ENCODE measurements at places on chromosomes 5 and 9.

DNA sequence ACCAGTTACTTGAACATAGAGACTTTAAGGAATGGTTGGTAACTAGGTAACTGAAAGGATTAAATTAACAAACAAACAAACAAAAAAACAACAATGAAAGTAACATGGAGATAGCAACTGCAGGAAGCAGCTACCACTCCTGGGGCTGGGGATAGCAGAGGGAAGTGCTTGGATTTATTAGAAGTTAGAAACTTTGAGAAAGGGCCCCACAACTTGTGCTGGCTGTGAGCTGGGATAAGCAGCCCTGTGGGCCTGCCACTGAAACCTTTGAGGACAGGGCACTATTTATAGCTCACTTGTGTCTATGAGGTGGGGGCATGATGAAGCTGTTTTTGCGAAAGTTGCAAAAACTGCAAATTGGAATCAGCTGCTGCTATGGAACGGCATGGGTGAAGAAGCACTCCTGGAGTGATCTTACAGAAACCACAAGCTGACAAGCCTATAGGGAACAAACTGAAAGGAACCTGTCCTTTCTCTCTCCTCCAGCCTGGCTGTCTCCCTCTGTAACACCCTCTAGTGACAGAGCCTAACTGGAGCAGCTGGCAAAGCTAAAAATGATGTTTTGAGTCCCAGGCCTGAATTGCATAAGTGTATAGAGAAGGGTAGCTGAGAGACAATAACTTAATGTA lies 91.4 kb upstream of the RANBP6 start:
- DNase-seq: peak; percentile 7

DNA sequence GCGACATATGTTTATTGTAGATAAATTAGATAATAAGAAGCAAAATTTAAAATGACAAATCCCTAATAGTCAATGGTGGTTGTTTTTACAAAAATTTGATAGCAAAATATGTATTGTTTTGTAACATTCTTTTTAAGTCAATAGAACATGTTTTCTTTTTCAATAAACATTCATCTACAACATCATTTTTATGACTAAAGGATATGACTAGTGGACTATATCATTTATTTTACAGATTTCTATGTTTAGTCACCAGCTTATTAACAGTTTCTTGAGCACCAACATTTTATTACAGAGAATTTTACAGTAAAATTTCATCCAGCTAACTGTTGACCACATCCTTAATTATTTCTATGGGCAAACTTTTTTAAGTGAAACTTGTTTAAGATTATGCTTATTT lies 114.7 kb upstream of the IL7R start:
- DNase-seq: no peak

- DNase-seq: no peak
Observed at GRCh38 chr9:111348821-111349271, 18.8 kb upstream of the OR2K2 start.

DNA sequence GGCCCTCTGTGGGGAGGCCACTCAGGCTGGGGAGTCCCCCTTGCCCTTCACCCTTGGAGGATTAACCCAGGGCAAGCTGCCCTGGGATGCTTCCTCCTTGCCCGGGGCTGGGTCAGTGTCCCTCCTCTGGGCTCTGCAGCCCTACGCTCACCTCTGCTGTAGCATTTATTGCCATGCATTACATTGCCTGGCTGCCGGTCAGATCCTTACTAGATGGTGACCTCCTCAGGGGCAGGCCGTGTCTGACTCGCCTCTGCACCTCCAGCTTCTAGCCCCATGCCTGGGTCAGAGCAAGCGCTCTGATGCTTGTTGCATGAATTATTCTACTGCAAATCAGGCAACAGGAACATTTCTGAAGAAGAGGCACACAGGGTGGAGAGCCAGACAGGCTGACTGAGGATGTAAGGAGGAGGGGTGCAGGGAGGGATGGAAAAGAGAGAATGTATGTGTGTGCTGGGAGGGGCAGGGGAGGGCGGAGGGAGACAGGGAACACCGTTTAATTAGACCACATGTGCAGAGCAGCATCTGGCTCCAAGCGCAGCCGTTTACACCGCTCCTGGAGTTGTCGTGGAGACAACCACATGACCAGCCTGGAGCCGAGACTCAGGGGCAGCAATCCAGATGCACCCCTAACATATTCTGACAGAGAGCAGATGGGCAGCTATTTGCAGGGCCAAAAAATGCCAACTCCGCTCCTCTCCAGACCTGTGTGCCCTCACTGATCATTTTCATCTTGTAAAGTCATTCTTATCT lies 117.0 kb downstream of the CRB2 start:
- DNase-seq: no peak

DNA sequence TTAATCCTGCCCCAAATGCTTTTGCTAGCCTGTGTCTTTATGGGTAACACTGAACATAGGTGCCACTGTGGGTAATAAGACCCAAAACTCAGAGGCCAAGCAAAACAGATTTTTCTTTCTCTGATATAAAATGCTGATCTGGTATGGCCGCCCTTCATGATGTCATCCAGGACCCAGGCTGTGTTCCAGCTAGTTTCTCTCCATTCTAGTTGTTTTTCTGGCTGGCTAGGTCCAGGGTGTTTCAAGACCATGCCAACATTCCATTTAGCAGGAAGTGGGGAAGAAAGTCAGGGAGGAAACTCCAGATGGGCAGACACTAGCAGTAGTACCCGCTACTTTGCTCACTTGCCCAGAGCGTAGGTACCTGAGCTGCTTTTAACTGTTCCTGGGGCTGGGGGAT lies 183.9 kb upstream of the OTULINL start:
- no peak for DNase-seq

DNA sequence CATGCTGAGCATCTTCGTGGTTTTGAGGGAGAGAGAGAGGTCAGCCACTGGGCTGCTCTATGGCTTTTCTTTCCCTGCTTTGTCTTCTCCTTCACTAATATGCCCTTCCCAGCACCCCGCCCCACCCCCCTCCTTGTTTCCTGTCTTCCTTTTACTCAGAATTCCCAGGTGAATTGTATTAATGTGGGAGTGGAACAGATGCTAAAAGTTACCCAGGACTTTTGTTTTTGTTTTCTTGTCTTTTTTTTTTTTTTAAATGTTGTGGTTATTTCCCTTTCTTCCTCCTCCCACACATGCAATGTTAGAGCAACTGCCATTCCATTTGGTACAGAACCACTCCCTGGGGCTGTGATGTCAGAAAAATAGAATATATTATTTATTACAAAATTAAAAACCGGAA lies 442.7 kb upstream of the CD180 start:
- DNase-seq: no peak

GRCh38 chr5:120730214-120730613 lies 266.1 kb downstream of the PRR16 start:
- no peak for DNase-seq

DNA sequence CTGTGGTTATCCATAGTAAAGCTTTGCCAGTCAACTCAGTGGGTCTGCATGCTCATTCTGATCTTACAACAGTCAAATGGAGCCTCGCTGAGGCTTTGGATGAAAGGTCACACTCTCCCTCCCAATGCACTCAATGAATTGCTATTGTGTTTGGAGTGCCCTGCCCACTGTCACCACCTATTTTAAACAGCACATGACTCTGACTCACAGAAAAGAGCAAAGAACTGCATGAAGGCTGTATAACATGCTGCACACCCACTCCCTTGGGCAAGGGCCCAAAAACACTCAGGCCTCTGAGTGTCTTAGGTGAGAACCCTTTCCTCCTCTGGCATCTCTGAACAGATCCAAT lies 118.7 kb upstream of the CCDC112 start:
- DNase-seq: no peak

DNA sequence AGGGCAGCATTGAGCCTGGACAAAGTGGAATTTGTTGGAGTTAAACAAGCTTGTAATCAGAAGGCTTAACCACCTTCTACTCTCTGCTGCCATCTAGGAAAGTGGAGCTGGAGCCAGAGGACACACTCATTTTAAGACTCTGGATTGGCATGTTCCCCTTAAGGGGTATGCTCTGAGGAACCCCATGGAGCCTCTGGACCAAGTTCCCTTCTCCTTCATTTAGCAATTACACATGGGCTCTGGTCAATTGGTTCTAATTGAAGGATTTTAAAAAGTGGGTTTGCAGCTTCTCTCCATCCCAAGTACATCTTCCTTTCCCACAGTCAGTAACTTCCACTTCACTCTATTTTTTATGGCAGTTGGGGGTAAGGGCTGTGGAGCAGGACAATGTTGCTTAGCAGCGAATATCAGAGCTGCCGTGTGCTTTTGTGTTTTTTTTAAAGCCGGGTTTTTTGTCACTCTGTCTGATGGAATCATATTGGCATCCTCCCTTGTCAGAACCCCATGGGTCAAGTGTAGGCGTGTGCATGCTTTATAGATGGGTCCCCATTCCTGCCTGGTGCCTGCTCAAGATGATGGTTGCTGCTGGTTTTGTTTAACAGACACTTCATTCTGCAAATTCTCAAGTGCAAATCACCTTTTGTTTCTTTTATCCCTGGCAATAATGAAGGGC lies 330.7 kb upstream of the ADAMTSL1 start:
- no peak for DNase-seq

- no peak for DNase-seq
Observed at GRCh38 chr5:102483736-102484135, 15.1 kb downstream of the SLCO6A1 start.

- DNase-seq: no peak
Observed at GRCh38 chr5:142779163-142779840, 9.1 kb downstream of the ARHGAP26 start.

DNA sequence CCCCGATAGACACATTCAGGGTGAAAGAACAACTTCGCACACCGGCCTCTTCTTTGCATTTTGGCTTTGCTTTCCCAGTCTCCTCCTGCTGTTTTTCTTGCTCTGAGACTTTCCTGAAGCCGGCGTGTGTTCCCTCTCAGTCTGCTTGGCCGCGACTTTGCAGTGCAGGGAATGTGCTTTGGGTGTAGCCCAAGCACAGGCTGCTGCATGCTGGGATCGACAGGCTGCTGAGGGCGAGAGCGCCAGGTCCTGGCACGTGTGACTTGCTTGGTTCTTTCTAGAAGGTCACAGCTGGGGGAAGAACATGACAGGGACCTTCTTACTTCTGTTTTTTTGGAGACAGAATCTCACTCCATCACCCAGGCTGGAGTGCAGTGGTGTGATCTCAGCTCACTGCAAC lies 40.6 kb downstream of the TENT4A start:
- DNase-seq: no peak

- no peak for DNase-seq
Observed at GRCh38 chr5:39341896-39342295, 22.4 kb downstream of the C9 start.

DNA sequence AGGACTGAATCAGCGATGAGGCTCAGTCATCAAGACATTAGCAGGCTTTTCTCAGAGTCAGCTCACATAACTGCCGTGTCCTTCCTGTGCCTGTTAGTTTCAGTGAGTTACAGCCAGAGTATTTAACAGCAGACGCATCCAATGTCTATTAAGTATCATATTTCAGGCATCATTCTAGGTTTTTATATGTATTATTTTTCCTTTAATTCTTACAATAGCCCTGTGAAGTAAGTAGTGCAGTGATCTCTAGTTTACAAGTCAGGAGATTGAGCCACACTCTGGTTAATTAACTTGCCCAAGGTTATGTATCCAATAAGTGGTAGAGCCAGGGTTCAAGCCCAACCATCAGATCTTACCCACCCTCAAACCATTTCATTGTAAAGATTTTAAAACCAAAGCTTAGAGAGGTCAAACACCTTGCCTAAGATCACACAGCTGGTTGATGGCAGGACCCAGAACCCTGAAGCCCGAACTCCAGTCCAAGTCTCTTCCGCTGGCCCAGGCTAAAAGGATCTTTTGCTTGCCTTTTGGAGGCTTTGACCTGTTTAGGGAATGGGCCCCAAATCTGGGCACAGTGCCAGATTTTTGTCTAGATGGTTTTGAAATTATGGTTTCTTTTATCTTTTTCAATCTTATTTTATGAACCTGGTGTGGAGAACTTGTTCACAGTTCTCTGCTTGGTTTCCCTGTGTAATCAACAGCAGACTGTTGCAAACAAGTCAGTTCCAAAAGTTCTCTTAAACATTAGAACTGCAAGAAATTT lies 261.2 kb upstream of the CLINT1 start:
- no peak for DNase-seq
